ENCODE measurements at places on chromosomes 12 and 14.
A peak's percentile ranks its signal among the peaks of the same experiment; 100 is the strongest.

DNA sequence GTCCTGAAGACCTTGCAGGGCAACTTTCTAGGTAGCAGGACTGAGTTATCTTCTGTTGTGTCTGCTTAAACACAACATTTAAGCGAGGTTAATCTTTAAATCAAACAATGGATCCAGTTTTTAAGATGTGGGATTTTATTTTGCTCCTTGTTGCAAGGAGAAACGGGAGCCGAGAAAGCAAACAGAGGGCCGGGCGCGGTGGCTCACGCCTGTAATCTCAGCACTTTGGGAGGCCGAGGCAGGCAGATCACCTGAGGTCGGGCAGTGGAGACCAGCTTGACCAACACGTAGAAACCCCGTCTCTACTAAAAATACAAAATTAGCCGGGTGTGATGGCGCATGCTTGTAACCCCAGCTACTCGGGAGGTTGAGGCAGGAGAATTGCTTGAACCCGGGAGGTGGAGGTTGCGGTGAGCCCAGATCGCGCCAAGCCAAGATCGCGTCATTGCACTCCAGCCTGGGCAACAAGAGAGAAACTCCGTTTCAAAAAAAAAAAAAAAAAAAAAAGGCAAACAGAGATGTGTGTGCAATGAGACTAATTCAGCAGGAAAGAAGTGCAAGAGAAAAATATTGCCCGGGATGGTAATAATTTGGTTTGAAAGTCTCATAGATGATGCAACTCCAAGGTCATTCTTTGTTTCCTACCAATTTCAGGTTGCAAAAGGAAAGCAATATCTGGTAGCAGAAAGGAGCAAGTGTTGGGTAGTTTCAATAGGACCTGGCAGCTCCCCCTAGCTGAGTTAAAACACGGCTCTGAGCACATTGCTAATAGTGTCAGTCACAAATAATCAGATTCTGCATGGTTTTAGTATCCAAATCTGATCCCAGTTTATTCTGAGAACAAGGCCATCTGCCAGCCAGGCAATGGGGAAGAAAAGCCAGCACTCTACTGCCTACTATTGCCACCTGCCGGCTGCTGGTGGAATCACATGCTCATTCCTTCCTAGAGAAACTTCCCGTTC, 141.4 kb downstream of the PPM1H start:
- DNase-seq: peak; percentile 85

GRCh38 chr12:96698965-96699364, 208.1 kb upstream of the NEDD1 start:
- no peak for DNase-seq

DNA sequence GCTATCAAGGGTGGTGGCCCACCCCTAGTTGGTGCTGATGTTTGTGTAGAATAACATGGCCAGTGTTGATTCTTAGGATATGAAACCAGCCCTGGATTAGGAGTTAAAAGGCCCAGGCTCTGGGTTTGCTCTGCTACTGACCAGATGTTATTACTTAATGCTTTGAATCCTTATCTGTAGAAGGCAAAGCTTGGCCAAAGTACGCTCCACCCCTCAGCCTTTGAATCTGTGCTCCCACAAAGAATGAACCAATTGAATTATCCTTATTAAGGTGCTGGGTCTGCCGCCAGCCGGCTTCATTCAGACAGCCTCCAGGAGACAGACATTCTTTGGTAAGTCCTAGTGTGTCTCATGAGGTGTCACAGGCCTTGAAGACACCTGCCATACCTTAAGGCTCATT, 41.8 kb downstream of the AKAP3 start:
- no peak for DNase-seq

GRCh38 chr12:111085096-111085495, 164.7 kb upstream of the MYL2 start:
- no peak for DNase-seq

DNA sequence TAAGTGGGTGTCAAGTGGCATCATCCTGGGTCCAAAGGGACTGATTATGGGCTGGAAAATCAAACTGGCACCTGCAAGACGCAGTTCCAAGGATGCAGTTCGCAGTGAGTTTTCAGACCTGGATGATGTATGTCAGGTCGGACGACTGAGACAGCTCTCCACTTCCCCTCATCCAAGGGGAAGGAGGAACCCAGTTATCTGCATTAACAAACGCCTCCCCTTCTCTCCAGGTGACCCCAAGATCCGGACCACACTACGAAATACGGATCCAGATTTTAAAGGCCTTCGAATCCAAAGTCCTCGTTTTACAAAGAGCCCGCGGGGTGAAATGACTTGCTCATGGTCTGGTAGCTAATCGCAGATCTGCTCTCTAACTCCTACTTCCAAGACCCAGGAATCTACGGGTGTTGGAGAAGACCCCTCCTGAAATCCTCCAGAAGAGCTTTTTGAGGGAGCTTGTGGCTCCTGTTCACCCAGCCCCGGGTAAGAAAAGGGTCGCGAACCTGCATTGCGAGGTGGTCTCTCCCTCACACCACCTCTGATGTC, 460 bp upstream of the SYNE2 start:
- DNase-seq: no peak

DNA sequence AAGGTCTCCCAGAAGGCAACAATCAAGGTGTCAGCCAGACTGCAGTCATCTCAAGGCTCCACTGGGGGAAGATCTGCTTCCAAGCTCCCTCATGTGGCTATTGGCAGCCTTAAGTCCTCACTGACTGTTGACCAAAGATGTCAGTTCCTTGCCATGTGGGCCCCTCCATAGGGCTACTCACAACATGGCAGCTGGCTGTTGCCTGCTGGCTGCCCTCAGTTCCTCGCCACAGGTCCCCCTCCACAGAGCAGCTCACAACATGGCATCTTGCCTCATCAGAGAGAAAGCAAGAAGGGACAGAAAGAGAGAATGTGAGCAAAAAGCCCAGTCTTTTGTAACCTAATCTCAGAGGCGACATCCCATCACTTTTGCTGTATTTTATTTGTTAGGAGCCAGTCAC, 34.4 kb upstream of the EGLN3 start:
- DNase-seq: no peak

DNA sequence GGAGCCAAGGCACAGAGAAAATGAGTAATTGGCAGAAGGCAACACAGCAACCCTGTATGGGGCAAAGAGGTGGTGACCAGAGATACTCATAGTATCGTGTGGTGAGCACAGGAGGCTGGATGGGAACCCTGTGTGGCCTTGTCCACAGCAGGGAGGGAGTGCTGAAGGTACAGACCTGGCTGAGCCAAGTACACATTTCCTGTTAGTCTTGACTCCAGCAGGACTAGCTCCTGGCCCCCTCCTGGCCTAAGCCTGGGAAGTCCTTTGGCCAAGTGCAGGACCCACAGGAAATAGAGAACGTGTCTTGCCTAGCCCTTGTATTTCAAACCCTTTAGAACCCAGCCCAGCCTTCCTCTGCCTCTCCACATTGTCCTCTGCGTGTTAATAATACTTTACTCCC, 289.8 kb upstream of the PWP1 start:
- DNase-seq: no peak

DNA sequence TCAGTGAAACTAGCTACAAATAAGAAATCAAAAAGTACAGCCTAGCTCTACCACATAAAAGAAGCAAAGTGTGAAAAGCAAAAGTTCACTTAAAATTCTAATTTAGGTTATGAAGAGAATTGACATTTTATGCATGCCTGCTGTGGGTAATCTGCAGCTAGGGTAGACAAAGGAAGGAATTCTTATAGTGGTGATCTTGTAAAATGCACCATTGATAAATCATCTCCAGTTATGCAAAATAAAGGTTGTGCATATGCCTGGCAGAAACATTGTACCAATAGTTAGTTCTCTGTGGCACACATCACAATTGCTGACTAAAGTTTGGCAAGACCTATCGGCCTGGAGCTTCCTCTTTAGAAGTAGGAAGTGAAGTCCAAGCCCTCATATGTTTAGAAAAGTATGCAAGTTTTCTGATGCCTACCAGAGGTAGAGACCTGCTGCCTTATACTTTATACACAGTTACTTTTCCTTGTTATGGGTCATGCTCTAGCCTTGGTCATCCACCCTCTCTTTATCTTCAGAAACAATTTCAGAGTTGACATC, 78.3 kb downstream of the TSHR start:
- no peak for DNase-seq

GRCh38 chr12:49944046-49944445, 6.5 kb upstream of the AQP2 start:
- no peak for DNase-seq

- DNase-seq: peak; percentile 81
Observed at GRCh38 chr12:100141998-100142850, 450 bp downstream of the BLTP3B start.

GRCh38 chr12:131836714-131837397, 8.7 kb downstream of the MMP17 start:
- no peak for DNase-seq

DNA sequence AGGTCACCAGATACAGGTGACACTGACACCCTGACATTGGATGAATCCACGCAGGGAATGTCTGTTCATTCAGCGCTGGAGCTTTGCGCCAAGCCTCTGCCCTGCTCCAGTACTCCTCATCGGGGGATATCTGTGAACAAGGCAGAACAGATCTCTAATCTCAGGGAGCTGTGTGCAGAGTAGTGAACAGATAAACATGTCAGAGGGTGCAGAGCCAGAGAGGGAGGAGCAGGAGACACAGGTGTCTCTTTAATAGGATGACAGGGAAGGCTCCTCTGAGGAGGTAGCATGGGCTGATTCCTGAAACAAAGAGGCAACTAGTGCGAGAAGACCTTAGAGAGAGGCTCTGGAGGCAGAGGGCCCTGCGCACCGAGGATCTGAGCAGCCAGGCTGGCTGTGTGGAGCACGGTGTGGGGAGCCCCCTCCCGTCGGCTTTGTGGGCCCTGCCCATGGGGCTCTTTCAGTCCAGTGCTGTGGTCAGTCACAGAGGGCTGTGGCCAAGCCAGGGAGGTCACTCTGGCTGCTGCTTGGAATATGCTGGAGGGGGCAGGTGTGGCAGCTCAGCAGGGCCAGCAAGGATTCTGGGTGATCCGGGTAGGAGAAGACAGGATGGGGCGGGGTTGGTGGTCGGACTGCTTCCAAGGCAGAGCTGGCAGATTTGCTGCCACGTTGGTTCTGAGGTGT, 55.6 kb downstream of the TECPR2 start:
- DNase-seq: no peak

- peak; percentile 68 for DNase-seq
Observed at GRCh38 chr12:46266869-46267574, 1.8 kb downstream of the SLC38A1 start.

DNA sequence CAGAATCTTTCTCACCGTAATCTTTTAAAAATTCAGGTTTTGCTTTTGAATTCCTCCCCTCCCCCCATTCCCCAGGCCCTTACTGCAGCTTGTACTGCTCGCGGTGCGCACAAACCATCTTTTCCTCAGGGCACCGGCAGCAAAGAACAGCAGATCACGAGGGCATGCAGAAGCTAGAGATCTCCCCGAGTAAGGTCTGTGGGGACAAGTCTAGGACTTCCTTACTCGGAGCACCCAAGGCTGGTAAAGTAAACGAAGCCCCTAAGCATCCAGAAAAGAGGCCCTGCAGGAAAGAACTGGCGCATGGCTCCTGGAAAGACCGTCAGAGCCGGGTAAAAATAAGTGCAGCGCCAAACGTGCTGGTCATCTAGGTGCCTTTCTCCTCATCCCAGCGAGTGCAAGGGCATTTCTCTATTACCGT, 727 bp downstream of the LDHB start:
- peak; percentile 39 for DNase-seq

GRCh38 chr12:131346555-131347344, 364.1 kb upstream of the SFSWAP start:
- no peak for DNase-seq
